ENCODE measurements at places on chromosomes 12 and 14.

GRCh38 chr12:92292016-92292415, 146.4 kb upstream of the BTG1 start:
- no peak for DNase-seq

DNA sequence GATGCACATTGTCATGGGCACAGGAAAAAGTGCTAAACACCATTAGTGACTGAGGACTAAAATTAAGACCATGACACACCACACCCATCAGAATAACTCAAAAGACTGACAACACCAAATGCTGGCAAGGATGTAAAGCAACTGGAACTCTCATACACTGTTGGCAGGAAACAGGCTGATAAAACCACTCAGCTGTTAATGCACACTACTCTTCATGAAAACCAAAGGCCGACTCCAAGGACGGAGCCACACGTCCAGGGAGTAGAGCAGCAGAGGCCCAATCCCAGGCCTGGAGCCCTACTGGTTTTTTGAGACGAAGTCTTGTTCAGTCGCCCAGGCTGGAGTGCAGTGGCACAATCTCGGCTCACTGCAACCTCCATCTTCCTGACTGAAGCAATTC, 6.4 kb downstream of the RAD52 start:
- no peak for DNase-seq

DNA sequence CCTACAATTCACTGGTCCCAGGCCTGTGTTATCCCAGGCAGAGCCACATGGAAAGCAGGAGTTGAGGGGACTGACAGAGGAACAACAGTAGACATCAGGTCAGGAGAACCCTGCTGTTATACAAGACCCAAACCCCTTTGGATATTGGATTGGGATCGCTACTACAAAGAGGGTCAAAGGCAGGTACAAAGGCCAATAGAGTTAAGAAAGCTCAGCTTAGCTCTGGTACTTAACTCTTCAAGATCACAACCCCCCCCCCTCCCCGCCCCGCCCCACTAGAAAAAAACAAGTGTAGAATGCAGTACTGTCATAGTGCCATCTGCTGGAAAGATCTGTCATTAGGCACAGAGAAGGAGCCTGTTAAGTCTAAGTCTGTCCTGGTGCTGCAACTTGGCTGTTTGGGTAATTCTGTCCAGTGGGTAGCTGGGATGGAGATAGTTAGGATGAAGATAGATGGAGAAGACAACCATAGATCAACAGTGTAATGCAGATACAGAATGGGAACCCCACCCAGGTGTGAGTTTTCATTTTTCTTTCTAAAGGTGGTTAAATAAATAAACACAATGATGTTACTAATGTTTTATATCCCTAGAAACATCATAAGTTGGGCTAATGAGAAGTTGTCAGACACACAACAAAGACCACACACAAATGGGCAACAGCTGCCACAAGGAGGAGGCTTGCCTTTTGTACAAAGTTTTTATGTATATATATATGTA, 17.2 kb downstream of the REM2 start:
- DNase-seq: no peak

- no peak for DNase-seq
Observed at GRCh38 chr12:111304642-111305071, 64.2 kb downstream of the PHETA1 start.

DNA sequence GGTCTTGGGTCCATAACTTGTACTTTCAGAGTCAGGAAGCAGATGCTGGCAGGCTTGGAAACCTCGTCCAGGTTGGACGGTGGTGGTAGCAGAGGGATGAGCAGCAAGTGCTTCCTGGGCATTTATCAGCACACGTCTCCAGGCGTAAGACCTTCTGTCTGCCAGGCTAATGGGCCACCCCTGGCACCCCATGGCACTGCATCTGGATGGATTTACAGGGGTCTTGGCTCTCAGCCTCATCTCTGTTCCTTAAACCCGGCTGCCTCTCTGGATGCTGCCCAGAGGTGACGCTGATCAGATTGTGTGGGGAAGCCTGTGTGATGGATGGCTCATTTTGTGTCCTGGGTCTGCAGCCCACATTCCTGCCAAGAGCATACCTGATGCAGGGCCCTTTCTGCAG, 145.1 kb downstream of the TSPAN9 start:
- no peak for DNase-seq

DNA sequence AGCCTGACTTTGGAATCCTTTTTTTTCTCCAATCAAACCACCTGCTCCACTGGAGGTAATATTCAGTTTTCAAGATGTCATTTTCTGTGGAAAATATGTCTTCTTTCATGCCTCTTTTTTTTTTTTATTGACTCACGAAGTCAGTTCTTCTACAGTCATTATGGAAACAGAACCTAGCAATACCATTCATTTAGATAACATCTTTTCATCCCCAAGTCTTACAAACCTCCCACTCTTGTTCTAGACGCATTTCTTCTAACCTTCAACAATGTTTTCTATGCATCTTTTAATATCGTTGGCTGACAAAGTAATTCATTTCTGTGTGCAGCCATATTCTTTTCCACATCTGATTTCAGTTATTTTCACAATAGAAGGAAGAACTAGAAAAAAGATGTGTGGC, 474.3 kb upstream of the CCDC196 start:
- DNase-seq: no peak

GRCh38 chr12:110449799-110450497, at the start of gene ARPC3:
Gene ARPC3, minus strand, starts transcription at chr12:110450337. Its CDS starts 77 bp downstream, at chr12:110450260.
- peak; percentile 89 for DNase-seq

GRCh38 chr12:51217133-51217967, 512 bp downstream of the POU6F1 start:
- peak; percentile 6 for DNase-seq

- no peak for DNase-seq
Observed at GRCh38 chr12:42283739-42284138, 42.2 kb downstream of the ZCRB1 start.

DNA sequence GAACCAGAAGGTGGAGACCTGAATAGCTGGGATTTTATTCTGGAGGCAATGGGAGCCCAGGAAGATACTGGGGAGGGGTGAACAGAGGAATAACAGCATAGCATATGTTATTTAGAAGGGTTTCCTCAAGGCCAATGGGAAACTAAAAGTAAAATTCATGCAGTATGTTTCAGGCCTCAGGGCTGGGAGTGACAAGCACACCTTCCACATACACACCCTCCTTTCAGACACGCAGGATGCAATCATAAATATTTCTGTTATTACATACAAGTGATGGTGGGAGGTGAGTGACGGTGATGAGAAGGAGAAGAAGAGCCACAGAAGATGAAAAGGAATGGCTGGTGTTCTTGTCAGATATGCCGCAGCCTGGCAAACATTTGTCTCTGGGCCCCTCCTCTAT, 106.1 kb upstream of the FLRT2 start:
- DNase-seq: no peak

DNA sequence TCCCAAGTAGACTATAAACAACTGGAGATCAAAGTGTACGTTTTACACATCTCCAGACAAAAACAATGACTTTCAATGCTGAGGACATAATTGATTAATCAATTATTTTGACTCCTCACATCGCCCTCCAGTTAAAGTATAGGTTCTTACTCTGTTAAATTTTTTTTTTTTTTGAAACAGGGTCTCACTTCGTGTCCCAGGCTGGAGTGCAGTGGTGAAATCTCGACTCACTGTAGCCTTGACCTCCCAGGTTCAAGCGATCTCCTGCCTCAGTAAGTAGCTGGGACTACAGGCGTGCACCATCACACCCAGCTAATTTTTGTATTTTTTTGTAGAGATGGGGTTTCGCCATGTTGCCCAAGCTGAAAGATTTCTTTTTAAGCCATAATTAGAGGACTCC, 938 bp upstream of the CCNB1IP1 start:
- no peak for DNase-seq

- no peak for DNase-seq
Observed at GRCh38 chr14:61622051-61622450, 73.3 kb upstream of the HIF1A start.

GRCh38 chr12:49366096-49366651, 1.1 kb upstream of the SPATS2 start:
- DNase-seq: no peak

DNA sequence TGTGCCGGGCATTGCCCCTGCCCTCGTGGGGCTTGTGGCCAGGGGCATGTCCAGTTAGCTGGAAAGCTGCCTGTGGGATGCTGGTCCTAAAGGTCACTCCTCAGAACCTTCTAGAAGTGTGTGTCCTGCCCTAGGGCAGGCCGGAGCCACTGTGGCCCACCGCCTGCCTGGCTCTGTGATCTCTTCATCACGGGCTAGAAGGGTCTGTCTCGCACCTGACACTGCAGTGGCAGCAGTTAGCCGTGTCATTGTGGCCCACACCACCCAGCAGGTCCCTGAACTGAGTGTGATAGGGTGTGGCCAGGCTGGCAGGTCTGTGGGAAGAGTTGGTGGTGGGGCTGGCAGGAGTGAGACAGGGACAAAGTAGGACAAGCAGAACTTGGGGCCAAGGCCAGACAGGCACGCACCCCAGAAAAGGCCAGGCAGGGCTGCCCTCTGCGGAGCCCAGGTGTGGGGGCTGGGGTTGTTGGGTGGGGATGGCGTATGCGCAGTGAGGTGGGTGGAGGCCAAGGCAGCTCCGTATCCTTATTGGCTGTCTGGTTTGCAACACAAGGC, 41.2 kb downstream of the ADGRD1 start:
- DNase-seq: no peak

- DNase-seq: no peak
Observed at GRCh38 chr14:104678901-104679705, 10.3 kb upstream of the INF2 start.

DNA sequence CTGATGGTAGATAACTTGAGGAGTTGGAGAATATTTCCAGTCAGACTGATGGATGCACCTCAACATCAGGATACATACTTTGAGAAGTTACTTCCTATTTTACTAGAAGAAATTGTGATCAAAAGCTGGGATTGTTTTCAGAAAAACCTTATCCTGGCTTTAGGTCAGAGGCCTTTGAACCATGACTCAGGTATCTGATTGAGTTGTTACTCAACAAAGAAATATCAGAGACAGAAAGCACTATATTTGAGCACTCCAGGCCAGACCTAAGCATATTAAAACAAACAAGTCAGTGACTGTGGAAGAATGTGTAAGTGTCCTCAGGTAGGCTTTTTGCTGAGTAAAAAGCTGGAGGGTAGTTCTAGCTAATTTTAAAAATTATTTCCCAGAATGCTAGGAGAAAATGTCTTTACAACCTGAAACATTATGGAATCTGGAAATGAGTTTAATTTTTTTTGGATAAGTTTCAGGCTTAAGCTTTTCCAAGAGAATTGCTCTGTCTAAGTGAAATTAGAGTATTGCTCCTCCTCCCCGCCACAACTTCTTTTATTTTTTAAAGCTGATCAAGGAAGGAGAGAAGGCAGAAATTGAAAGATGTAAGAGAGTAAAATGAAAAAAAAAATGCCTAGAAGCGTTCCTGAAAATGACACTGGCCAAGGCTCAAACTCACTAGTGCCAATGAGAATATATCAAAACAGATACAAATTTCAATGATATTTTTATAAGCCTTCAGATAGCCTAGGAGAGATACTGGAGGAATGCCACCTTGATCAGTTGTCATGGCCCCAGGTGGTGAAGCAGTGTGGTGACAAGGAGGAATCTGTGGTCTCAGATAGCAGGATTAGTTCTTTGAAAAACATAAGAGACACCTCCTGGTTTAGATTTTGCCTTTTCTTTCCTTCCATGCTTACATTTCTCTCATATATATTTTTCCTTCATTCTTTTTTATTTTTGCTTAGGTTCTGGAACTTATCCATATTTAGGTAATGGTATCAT, 790.3 kb downstream of the TMTC2 start:
- DNase-seq: no peak

DNA sequence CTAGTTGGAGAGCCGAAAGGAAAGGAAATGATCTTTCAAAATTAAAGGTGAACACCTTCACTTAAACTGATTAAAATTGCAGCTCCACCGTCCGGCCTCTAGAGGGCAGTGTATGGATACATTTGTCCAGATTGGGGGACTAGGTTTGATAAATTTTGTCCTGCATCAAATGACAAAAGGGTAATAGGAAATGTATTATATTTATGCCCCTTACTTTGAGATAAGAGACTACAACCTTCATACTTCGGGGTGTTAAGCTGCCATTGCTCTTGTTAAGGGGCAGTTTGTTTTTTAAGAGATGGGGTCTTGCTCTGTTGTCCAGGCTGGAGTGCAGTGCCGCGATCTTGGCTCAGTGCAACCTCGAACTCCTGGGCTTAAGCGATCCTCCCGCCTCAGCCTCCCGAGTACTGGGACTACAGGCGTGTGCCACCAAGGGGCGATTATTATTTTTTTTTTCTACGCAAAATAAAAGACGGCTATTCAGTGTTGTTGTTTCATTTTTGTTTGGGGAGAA, 818 bp upstream of the SUOX start:
- DNase-seq: peak; percentile 55

- no peak for DNase-seq
Observed at GRCh38 chr12:12070674-12071656, at the start of gene BCL2L14. Gene BCL2L14, plus strand, starts transcription at chr12:12070939. Its CDS starts 8,367 bp downstream, at chr12:12079306.

DNA sequence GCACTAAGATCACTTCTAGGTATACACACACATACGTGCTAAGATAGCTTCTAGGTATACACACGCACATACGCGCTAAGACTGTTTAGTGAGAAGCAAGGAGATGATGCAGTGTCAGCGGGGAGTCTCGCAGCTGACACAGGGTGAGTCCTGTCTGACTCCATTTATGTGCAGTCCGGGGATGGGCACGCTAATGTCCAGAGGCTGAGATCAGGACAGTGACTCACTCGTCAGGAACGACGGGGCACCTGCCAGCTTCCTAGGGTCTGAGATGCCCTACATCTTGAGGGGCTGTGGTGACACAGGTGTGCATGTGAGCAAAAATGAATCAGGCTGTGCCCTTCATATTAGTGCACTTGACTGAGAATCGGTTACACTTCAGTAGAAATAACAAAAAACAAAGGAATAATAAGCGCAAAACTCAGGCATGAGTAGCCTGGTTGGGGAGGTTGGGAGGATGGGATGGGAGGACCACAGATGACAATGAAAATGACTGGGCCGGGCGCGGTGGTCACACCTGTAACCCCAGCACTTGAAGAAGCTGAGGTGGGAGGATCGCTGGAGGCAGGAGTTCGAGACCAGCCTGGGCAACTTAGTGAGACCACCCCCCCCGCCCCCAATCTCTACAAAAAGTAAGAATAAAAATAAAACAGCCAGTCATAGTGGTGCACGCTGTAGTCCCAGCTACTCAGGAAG, 29.1 kb upstream of the ULK1 start:
- DNase-seq: no peak

- no peak for DNase-seq
Observed at GRCh38 chr14:90381999-90382451, 14.8 kb upstream of the CALM1 start.
